ENCODE measurements at places on chromosomes 7 and 10. TPM values are rescaled to one million over a fixed set of nuclear protein-coding genes. Genes with fewer than 3 reads are reported as not detected.

The PLXDC2 gene
- total RNA-seq, result 1.5 TPM

The UBTD1 gene
- total RNA-seq, result 38.1 TPM

The CNTNAP2 gene
- total RNA-seq, result not detected

The GDF10 gene
- not detected for total RNA-seq

The SEMA3D gene
- total RNA-seq, result 1.2 TPM

The SPDYE2B gene
- not detected for total RNA-seq

The ETV1 gene
- 15.2 TPM for total RNA-seq

The SCART1 gene
- total RNA-seq, result 0.86 TPM

The GRM3 gene
- total RNA-seq, result not detected

The MRLN gene
- total RNA-seq, result not detected

The CELF2 gene
- total RNA-seq, result 19.5 TPM

The PPP1R3C gene
- 1.6 TPM for total RNA-seq

The STK17A gene
- total RNA-seq, result 106 TPM

The NUDT13 gene
- 1.6 TPM for total RNA-seq

The HOXA13 gene
- not detected for total RNA-seq

The HMX2 gene
- total RNA-seq, result not detected

The ORC5 gene
- 52.3 TPM for total RNA-seq

The FEZF1 gene
- not detected for total RNA-seq

The COL26A1 gene
- total RNA-seq, result not detected

The NPTX2 gene
- total RNA-seq, result 0.40 TPM

The CPXM2 gene
- 13.5 TPM for total RNA-seq

The SCRN1 gene
- total RNA-seq, result 46.1 TPM

The OR2F2 gene
- not detected for total RNA-seq

The BAMBI gene
- total RNA-seq, result 3.2 TPM

The CHPF2 gene
- 59.7 TPM for total RNA-seq
